ENCODE measurements at places on chromosomes 2 and 18.

DNA sequence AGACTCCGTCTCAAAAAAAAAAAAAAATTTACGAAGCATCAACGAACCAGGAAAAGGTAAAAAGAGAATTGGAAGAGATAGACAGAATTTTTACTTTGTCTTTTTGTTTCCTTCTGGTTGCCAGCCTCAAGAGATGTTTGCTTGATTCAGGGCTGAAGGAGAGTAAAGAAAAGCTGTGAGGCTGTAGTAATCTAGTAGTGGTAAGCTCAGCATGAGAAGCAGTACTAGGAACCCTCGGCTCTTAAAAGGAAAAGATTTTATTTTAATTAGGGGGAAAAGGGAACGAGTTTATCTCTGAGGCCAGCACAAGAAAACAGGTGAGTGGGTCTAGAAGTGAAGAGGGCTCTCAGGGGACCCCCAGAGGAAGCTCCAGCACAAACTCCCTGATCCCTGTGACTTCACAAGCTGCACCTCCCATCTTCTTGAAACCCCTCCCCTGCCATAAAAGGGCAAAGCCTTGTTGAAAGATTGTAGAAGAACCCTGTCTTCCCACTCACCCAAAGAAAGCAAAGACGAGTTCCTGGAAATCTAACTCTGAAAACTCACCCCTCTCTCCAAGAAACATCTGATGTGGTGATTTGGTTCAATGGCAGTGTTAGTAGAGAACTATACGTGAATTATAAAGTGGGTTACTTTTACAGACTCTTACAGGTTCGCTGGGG is 8.6 kb downstream of the RBMS1 start:
- DNase-seq = no peak

DNA sequence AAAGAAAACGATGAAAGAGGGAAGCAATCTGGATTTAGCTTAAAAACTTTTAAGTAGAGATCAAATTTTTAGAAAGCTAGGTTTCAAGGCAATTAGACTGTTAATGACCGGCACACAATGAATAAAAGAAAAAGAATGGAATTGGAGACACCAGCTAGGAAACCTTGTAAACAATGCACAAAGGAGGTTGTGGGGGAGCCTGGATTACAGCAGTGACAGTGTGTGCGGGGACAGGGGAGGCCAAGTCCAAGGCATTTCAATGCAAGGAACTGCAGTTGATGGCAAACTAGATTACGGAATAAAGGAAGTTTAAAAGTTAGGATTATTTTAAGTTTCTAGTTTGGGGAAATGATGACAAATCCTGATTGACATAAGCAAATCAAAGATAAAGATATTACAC is 74.5 kb downstream of the DTNB start:
- DNase-seq = no peak

- DNase-seq = no peak
Measured at GRCh38 chr2:232300894-232301387, 77.6 kb upstream of the ALPP start.

GRCh38 chr2:121519732-121520640 is 10.7 kb upstream of the RNU4ATAC start:
- DNase-seq = no peak

- peak; percentile 27 for DNase-seq
Measured at GRCh38 chr2:144459937-144460336, 60.0 kb downstream of the ZEB2 start.

DNA sequence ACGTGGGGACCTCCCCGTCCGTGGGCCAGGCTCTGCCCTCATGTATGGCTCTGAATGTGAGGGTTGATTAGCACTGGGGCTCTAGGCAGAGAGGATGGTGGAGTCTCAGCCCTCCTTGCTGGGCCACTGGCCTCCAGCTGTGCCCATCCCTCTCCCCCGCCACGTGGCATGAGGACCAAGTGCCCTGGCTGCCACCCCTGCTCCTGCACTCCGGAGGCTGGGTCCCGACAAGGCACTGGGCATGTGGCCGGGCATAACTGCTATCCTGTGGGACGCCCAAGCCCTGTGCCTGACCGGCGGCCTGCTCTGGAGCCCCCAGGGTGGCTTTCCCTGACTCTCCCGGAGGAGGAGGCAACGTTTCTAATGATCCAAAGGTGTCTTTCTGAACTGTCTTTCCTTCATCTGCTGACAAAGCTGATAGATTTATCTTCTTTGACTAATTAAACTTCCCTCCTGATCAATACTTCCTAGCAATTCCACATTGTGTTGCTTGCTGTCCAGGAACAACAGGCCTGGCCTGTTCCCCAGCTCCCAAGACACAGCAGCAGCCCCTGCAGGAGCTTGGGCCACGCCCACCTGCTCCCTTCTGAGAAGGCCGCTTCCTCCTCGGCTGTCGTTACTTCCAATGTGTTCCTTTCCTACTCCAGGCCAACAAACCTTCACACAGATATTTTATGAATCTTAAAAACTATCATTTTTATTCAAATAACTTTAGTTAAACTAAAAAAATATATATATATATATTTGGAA is 132.0 kb downstream of the SNTG2 start:
- no peak for DNase-seq

DNA sequence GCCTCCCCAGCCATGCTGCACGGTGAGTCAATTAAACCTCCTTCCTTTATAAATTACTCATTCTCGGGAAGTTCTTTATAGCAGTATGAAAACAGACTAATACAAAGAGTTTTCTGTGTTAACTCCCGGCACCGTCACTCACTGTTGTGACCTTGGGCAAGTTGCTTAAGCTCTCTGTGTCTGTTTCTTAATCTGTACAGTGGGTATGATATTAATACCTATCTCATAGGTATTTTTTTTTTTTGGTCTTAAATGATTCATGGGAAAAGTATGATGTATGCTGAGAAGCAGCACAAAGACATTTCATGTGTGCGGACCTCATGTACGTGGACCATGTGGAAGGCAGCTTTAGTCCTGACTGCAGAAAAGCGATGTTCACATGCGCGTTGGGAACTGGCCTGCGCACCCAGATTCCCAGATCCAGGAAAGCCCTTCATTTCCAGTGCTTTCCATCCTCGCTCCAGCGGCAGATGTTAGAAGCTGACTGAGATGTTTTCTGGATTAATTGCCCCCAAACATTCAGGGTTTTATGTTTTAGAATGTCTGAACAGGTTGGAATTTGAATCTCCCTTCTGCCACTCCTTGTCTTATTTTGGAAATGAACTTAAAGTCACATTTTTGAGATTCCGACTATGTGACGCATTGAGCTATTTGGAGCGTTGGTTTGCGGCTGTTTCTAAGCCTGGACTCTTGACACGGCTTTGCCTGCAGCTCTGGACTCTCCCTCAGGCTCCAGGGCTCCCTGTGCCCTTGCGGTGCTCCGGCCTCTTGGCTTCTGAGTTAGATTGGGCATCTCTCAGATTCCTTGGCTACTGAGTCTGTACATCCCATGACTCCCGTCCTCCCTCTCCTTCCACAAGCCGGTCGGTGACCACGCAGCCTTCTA is 61.4 kb downstream of the SLC4A3 start:
- DNase-seq = peak; percentile 98

GRCh38 chr2:23604731-23605130 is 219.8 kb downstream of the KLHL29 start:
- no peak for DNase-seq

GRCh38 chr2:222105046-222105445 is 193.8 kb downstream of the PAX3 start:
- no peak for DNase-seq

DNA sequence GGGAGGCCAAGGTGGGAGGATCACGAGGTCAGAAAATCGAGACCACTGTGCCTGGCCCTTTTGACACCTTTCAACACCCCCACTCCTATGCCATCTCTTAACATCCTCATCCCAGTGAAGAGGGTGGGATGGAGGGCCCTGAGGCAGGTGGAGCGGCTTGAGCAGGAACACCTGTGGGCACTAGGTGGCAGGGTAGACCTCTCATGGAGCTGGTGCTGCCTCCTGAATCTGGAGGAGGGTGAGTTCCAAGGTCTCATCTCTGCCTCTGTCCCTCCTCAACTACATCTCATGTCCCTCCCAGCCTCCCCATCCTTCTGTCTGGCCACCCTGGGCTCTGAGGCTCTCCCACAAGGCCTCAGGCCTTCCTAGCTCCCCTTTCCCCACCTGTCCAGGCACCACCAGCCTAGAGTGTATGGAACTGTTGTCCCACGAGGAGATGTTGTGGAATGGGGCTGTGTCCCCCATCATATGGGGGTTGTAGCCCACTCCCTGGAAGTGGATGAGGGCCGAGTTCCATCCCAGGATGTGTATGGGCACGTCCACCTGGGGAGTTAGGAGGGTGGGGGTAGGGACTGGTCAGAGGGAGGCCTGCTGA is 17.0 kb upstream of the CRYBA2 start:
- DNase-seq = no peak

- no peak for DNase-seq
Measured at GRCh38 chr18:37246779-37247340, 318.7 kb downstream of the CELF4 start.

DNA sequence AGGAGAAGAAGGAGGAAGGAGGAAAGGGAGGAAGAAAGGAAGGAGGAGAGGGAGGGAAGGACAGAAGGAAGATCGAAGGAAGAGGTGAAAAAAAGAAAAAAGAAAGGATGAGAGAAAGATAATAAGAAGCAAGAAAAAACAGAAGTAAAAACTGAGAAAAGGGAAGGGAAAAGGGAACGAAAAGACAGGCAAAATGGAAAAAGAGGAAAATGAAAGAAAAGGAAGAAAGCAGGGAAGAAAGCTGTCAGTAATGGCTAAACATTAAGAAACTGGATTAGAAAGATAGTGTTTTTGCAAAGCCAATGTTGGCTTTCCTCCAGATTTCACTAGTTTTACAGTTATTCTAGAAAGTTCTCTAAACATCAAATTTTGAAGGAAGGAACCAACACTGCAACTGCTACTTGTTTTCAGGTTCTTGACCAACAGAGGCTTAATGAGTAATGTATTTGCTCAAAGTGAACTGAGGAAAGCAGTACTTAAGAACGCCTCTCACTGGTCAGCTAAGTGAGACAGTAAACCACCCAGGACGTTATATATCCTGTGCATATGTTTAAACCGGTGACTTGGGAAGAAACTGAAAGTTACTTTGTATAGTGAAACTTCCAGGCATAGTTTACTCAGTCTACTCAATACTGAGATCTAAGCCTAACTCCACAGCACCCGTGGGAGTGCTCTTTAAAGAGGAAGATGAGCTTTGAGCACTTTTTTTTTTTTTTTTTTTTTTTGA is 286.2 kb upstream of the TRIB2 start:
- no peak for DNase-seq

DNA sequence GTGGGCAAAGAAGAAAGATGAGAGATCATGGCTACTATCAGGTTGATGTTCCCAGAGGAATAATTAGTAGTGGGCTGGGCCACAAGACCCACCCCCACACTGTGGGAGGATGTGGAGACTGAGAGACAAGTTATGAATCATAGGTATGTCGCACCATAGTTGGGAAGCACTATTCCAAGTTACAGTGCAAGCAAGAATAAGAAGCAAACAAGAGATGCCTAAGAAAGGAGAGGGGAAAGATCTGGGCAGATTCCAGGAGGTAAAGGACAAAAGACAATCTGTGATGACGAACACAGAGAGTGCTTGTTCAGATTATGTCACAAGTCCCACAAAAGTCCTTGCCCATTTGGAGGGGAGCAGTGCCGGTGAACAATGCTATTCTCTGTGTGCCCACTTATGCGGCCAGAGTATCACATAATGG is 56.6 kb downstream of the FAM228A start:
- no peak for DNase-seq

DNA sequence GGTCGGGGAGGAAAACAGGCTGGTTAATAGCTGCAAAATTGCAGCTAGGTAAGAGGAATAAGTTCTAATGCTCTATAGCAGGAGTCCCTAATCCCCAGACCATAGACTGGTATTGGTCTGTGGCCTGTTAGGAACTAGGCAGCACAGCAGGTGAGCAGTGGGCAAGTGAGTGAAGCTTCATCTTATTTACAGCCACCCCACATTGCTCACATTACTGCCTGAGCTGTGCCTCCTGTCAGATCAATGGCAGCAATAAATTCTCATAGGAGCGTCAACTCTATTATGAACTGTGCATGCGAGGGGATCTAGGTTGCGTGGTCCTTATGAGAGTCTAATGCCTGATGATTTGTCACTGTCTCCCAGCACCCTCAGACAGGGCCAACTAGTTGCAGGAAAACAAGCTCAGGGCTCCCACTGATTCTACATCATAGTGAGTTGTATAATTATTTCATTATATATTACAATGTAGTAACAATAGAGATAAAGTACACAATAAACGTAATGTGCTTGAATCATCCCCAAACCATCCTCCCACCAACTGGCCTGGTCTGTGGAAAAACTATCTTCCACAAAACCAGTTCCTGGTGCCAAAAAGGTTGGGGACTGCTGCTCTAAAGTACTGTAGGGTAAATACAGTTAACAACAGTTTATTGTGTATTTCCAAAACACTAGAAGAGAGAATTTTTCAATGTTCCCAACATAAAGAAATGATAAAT is 91.7 kb upstream of the TFCP2L1 start:
- no peak for DNase-seq

- DNase-seq = no peak
Measured at GRCh38 chr18:1708006-1708405, 803.3 kb downstream of the ADCYAP1 start.

DNA sequence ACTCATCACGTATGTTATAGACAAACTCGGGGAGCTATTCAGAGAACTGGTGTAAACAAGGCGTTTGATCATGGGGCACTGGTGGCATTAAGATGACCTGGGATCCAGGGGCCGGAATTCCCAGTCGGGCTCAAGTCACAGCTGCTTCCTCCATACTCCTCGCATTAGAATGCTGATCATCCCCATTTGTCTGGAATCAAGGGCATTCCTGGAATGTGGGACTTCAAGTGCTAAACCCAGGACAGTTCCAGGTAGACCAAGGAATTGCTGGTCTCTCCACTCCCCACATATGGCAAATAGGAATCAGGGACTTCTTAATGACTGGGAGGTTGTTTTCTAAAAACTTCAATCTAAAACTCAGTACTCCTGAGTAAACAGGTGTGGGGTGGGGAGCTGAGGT is 355.7 kb upstream of the RAB6C start:
- no peak for DNase-seq

DNA sequence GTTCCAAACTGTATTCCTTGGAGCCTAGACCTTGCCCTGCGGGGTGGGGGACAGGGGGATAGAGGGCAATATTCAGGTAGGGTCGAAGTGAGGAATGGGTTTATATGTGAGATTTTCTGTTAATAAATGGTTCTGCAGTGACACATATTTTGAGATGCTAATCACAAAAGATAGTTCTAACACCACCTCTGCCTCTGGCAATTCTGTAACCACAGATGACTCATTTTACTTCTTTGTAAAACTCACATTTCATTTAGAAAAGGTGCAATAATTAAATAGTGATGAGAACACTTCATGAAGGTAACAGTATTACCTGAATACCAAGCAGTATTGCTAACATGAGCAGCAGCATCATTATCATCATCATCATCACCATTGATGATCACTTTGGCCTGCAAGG is 306.6 kb downstream of the SUCLG1 start:
- no peak for DNase-seq

GRCh38 chr2:83388804-83389203 is 1070.3 kb downstream of the SUCLG1 start:
- no peak for DNase-seq

- DNase-seq = no peak
Measured at GRCh38 chr2:79916285-79916684, 388.3 kb downstream of the LRRTM1 start.

GRCh38 chr2:170227507-170227947 is 49.6 kb downstream of the MYO3B start:
- DNase-seq = no peak

GRCh38 chr2:28904295-28904694 is 9.8 kb downstream of the WDR43 start:
- DNase-seq = peak; percentile 34

- no peak for DNase-seq
Measured at GRCh38 chr2:144671695-144672455, 152.0 kb upstream of the ZEB2 start.

- DNase-seq = no peak
Measured at GRCh38 chr2:37934591-37935513, 9.8 kb downstream of the RMDN2 start.

Data from GM04503 (cell line).